Progenitor cell of endocrine pancreas (in vitro differentiated cells): ENCODE measurements at places on chromosomes 6 and 20. TPM values are rescaled to one million over a fixed set of nuclear protein-coding genes. Genes with fewer than 3 reads are reported as not detected.

FNDC1 gene
- total RNA-seq: 0.07 TPM in 1 of 2 replicates, not detected in the other

HTR1E gene
- total RNA-seq: 0.13 TPM in 1 of 2 replicates, not detected in the other

CST2 gene
- total RNA-seq: not detected in 2 replicates

PHACTR2 gene
- total RNA-seq: 53.7 and 55.2 TPM in 2 replicates
